Stimulated activated CD4-positive, alpha-beta T cell treated with anti-CD3 and anti-CD28 coated beads, Interleukin-1b, Interleukin-23, amount 100 ng/mL, for 48 hours (primary cell): ENCODE measurements at places on chromosomes 5 and 9.

GRCh38 chr9:132733260-132733815, 63.1 kb downstream of the GTF3C4 start:
- DNase-seq, result no peak

GRCh38 chr9:35406183-35406959, 83.5 kb upstream of the RUSC2 start:
- peak; percentile 54 for DNase-seq

GRCh38 chr5:68330574-68330973, 115.0 kb downstream of the PIK3R1 start:
- no peak for DNase-seq

DNA sequence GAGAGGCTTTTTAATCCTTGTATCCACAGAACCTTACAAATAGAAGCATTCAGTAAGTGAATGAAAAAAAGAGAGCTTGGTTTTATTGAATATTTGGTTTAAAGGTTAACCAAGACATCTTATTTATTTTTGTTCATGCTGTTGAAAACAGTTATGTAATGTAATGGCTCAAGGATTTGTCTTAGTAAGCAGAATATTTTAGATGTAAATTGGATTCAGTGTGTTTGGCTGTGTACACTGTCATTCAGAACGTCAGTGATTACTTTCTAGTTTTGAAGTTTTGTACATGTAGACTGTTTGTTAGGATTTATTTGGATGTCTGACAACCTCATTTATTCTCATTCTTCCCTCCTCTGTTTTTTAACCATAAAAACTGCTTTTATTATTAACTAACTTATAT, 31.3 kb downstream of the KCNN2 start:
- no peak for DNase-seq

- DNase-seq, result peak; percentile 78
Observed at GRCh38 chr9:34992376-34992951, 2.9 kb downstream of the DNAJB5 start.

DNA sequence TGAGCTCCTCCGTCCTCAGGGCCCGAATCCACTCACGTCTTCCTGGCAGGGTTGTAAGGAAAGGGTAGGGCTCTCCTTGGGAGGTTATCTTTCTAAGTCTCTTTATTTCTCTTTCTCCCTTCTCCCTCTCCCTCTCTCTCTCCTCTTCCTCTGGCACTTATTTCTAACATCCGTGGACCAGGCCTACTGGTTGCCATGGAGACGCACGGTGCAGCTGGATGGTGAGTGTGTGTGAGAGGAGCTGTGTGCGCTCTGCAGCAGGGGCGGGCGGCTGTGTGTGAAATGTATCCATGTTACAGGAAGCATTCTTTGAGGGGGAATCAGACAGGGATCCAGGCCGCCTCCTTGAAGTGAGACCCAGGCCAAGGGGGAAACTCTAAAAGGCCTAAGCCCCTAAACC, 32.2 kb downstream of the PCDH1 start:
- no peak for DNase-seq

DNA sequence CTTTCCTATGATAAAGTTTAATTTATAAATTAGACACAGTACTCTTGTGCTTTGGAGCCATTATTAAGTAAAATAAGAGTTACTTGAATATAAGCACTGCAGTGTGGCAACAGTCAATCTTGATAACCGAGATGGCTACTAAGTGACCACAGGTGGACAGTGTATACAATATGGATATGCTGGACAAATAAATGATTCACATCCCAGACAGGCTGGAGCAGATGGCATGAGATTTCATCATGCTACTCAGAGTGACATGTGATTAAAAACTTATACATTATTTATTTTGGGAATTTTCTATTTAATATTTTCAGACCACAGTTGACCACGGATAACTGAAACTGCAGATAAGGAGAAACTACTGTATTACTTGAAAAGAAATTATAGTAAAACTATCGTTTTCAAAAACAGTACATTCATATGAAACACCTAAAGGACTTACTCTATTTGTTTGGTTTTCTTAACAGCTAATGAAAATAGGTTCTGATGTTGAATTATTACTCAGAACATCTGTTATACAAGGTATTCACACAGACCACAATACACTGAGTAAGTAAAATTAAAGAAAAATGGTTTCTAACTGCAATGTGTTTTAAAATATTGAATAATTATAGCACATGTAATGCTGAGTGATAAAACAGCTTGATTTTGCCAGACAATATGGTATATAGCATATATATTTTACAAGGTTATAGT, 16.0 kb downstream of the LYRM7 start:
- no peak for DNase-seq

DNA sequence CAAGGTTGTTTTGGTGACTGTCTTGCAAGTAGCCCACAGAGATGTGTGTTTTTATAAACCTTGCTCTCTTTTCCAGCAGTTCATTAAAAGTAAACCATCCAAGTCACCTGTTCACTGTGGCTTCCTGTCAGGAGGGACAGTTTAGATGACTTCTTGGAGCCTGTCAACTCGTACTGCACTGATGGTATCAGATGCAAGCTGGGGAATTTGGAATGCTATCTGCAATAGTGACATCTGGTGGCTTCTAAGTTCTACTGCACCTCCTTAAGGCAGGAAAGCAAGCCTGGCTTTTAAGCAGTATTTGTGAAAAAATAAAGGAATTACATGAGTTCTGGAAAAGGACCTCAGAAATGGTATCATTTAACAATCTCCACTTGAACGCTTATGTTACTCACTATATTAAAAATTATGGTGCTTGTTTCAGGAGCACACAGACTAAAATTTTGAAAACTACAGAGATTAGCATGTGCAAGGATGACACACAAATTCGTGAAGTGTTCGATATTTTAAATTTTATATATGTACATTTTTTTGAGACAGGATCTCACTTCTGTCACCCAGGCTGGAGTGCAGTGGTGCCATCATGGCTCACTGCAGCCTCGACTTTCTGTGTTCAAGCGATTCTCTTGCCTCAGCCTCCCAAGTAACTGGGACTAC, 164.0 kb downstream of the TTC39B start:
- no peak for DNase-seq

DNA sequence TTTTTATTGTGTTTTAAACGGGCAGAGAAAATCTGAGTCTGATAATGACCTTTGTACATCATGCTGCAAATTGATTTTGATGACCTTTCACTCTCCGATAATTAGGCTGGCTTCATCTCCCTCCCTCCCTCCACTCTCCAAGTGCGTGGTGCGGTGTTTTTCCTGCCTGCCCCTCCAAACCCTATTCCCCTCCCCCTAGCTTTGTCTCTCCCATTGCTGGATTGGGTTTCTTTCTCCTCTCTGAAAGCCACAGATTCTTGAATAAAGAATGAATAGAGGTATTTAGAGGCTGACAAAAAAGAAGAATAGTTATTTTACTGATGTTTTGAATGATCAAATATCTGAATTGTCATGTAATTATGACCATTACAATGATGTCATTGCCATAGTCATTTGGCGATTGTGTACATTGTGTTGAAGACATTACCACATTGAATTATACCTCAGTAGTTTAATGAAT, 571.1 kb upstream of the ZNF608 start:
- no peak for DNase-seq

GRCh38 chr5:61535828-61536227, 203.8 kb downstream of the ZSWIM6 start:
- no peak for DNase-seq

GRCh38 chr5:55773057-55773456, 35.2 kb downstream of the DDX4 start:
- no peak for DNase-seq

GRCh38 chr5:56871777-56872176, 37.6 kb upstream of the SETD9 start:
- no peak for DNase-seq

DNA sequence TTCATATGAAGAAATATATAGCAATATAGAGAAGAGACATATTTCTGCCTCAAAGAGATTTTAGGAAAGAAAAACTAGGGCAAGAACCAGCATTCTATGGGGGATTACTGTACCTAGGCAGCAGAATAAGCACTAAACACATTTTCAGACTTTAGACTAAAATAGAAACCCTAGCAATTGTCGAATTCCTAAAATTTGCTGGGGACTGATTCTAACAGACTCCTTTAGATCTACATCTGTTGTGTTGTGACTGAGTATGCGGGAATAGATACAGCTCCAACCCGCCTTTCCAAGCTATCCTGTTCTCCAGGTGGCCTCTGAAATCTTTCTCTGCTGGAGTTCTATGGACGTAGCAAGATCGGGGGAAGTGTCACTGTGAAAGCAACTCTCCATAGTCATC, 482.2 kb downstream of the NTRK2 start:
- no peak for DNase-seq

GRCh38 chr5:38641003-38641402, 84.6 kb upstream of the LIFR start:
- DNase-seq, result no peak

GRCh38 chr9:8877753-8878494, 1078.3 kb upstream of the DMAC1 start:
- DNase-seq, result no peak

DNA sequence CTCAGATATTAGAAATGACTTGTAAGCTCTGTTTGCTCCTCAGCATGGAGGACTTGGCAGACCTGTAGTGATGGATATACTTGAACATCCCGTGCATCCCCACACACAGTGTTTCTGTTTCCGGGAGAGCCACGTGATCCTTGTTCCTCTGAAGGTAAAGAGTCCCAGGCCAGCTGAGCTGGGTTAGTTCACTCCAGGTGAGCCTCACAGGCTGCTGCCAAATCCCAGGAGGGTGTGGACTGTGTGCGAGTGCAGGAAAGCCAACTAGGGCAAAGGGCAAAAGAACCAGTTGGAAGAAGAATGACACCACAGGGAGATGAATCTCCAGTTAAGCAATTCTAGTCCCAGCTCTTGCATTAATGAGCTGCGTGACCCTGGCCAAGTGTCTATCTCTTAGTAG, 10.4 kb upstream of the TOMM5 start:
- DNase-seq, result no peak

- no peak for DNase-seq
Observed at GRCh38 chr5:90356622-90357021, 52.9 kb downstream of the CETN3 start.

GRCh38 chr9:132631685-132632084, 38.1 kb downstream of the DDX31 start:
- DNase-seq, result no peak

DNA sequence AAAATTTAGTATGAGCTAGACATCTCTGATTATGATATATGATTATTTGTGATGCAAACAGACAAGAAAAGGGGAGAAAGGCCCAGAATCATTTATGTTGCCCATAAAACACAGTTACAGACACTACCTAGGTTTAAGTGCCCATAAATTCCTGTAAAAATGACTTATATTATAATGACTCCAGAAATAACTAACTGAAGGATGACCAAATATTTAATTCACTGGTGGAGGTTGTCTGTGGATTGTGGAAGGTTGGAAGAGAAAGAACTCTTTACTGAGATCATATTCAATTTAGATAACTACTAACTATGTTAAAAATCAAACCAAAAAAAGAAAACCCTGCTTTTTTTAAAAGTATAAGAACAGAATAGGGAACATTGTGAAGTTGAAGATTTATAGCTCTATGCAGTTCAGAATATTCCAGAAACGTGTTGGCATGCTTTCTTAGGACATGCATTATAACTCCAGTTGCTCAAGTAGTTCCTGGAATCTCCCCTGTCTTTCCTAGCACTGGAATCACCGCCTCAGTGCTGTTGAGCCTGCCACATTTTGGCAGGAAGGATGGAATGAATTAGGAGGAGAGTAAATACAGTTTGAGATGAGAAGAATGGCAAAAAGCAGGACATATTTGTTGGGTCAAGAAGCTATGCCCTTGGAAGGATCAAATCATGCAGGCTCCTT, 72.0 kb upstream of the PAPPA start:
- no peak for DNase-seq

DNA sequence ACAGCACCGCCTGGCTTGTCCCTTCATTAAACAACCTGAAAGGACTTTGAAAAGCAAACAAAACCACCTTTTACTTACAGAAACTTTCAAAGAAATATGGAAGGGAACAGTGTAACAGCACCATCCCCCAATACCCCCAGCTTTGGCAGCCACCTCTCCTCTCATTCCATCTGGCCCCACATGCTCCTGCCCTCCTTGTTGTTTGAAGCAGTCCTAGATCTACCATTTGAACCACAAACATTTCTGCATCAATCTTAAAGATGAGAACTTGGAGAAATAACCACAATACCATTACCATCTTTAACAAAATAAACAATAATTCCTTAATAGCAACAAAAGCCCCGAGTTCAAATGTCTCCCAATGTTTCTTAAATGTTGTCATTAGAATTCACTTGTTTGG, 17.8 kb upstream of the COL15A1 start:
- DNase-seq, result no peak

DNA sequence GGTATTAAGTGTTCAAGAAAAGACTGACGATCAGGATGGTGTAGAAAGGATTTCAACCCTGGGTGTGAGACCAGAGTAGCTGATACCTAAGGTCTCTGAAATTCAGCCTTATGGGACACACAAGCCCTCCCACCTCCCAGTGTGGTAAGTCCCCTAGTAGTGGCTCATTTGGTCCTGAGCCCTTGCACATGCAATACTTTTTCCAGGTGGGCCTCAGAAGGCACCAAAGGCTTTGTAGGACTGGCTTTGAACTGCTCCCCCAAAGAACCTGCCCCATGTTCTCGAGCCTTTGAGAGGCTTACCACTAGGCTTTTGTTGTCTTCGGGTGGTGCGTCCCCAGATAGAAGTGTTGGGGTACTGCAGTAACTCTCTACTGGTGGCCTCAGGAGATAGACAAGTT, 803 bp downstream of the GARIN3 start:
- no peak for DNase-seq

DNA sequence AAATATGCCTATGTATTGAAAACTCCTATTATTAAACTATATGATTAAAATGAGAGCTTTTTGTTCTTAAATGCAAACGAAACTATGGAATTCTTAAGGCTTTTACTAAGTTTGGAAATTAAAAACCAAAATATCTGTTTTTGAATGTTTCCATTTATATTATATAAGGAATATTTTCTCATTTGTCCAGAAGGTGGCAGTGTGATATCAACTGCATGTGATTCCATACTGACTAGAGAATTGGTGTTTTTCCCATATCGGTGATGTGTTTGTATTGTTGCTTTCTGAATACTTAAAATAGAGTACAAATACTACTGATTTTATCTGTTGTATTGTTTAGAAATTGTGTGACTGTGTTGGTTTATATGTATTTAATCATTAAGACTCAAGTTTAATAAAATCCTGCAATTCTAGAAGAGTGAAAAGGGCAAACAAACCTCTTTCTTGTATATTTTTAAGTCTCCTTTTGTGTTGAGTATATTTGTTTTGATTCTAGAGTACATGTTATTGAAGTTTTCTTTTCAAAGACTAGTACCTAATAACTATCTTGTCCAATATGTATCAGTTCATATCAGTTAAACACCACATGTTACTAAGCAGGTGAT, 320.8 kb downstream of the CCDC171 start:
- DNase-seq, result no peak

DNA sequence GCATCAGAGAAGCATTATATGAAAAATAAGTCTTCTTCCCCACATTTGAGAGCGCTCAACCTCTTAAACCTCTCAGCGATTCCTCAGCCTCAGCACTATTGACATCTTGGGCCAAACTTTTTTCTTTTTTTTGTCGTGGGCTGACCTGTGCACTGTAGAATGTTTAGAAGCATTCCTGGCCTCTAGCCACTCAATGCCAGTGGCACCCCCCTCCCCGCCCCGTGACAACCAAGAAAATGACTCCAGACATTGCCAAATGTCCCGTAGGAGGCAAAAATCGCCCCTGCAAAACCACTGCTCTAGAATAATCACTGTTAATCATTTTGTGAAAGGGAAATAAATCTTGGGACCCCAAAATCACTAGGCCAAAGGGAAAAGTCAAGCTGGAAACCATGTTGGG, 129.1 kb upstream of the BOD1 start:
- no peak for DNase-seq
